Breast epithelium (tissue), 4 donors: ENCODE measurements at places on chromosomes 6 and 20. TPM values are rescaled to one million over a fixed set of nuclear protein-coding genes. Genes with fewer than 3 reads are reported as not detected.

DNA sequence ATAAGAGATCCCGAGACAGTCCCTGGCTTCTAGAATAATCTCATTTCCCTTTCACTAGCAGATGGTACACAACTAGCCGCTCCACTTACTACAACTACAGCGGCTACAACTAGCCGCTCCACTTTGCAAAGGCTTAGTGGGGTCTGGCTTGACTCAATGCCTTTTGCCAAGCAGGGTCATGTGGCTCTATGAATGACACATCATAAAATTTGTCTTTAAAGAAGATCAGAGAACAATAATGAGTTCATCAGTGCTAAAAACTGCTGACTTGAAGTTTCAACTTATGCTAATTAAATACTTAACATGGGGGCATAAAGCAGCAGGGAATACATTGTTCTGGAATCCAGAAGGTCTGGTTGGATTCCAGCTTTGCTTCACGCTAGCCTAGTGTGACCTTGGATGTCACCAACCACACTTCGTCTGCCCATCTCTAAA lies 2.0 kb upstream of the MICAL1 start:
- H3K4me1 ChIP-seq: no peaks in the 10 kb centered on the region
- no peak for DNase-seq
- no peak overlapping the region for H3K4me3 ChIP-seq
- no peaks in the 10 kb centered on the region for H3K27me3 ChIP-seq
- H3K27ac ChIP-seq: peak overlapping the region; percentile 20

DNA sequence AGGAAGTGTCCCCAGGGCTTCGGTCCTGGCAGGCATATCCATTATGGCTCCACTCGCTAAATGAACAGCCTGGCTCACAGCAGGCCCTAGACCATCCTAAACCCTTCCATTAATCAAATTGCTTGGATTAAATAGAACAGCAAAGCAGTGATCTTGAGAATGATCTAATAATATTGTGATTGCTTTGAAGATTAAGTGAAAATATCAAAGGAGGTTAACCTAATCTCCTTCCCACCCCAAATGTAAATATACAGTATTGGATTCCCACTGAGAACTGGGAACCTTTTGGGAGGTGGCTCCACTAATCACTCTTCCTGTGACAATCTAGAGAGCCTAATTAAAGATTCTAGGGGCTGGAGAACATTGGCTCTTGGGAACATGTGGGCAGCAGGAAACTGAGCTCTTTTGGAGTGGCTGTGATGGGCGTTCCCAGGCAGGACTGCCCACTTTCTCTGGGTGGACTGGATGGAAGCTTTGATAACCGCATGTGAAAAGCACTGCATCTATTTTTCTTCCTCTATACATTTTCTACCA lies 68.3 kb upstream of the FRMD1 start:
- no peaks in the 10 kb centered on the region for H3K36me3 ChIP-seq
- H3K27me3 ChIP-seq: peaks cover 14% of the 10 kb centered on the region
- no peak for DNase-seq
- H3K27ac ChIP-seq: no peak overlapping the region

- H3K4me3 ChIP-seq: no peak overlapping the region
- H3K36me3 ChIP-seq: no peaks in the 10 kb centered on the region
- H3K27ac ChIP-seq: no peak overlapping the region
- H3K4me1 ChIP-seq: no peaks in the 10 kb centered on the region
- no peak for DNase-seq
Measured at GRCh38 chr20:38873050-38873581, 53.1 kb upstream of the FAM83D start.

- H3K36me3 ChIP-seq: no peaks in the 10 kb centered on the region
- H3K27me3 ChIP-seq: no peaks in the 10 kb centered on the region
- no peak overlapping the region for H3K27ac ChIP-seq
- peaks cover 9% of the 10 kb centered on the region for H3K4me1 ChIP-seq
- no peak for DNase-seq
Measured at GRCh38 chr6:4936681-4937041, 67.2 kb downstream of the RPP40 start.

DNA sequence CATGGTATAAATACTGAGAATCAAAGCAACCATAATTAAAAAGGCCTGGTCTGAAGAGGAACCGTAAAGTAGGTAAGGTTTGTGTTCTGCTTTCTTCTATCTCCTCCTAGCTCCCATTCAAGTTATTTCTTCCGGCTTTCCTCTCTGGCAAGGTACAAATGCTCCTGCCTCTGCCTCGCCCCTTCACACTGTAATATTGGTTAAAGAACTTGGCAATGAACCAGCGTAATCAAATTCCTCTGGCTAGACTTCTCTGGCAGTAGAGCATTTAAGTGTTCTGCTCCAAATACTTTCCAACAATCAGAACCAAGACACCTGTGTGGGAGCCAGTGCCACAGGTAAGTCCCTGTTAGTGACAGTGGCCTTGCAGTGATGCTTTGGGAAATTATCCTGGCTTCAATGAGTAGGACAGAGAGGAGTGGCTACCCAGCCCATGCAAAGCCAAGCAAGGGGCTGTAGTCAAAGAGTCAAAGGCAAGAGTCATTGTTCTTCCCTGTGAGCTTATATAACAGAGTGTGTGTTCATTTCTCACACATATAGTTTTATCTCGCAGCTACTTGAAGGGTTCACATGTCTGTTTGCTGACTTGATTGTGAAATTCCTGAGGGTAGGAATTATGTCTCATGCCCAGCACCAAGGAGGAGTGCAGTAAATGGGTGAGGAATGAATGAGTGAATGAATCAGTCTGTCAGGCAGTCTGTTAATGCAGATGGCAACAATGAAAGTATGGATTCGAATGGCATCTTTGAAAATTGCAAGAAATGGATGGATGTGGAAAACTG lies 329.3 kb downstream of the NRN1 start:
- H3K27me3 ChIP-seq: no peaks in the 10 kb centered on the region
- DNase-seq: no peak
- no peaks in the 10 kb centered on the region for H3K36me3 ChIP-seq
- H3K4me3 ChIP-seq: no peak overlapping the region
- H3K4me1 ChIP-seq: no peaks in the 10 kb centered on the region

The PROKR2 gene
- total RNA-seq: not detected

The LRFN2 gene
- not detected for total RNA-seq

GRCh38 chr6:117733341-117733740 lies 58.1 kb downstream of the NUS1 start:
- no peaks in the 10 kb centered on the region for H3K27me3 ChIP-seq
- H3K36me3 ChIP-seq: no peaks in the 10 kb centered on the region
- H3K27ac ChIP-seq: no peak overlapping the region
- H3K4me3 ChIP-seq: no peak overlapping the region
- H3K4me1 ChIP-seq: no peaks in the 10 kb centered on the region

DNA sequence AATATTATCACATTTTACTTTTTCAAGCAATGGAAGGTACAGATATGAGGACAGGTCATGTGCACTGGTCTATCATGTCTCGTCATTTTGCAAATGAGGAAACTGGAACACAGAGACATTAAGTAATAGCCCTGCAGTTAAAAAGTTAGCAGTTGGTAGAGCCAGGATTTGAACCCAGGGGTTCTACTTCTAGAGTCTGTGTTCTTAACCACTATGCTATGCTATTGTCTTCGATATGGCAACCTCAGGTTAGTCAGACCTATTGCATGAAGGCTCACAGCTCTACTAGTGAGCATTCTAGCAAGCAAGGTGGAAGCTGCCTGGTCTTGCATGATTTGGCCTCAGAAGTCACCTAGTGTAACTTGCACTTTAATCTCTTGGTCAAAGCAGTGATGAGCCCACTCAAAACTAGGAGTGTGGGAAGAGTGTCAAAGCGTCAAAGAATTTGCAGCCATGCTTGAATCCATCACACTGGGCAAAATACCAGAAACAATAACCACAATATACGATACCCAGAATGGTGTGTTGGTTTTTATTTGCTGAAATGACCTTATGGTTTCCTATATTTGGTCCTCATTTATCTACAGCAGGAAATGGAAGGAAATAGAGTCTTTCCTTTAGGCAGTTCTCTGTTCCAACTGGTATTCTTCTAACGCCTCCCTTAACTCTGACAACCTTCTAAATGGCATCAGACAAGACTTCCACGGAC lies 20.4 kb upstream of the BMP2 start:
- no peak for DNase-seq
- H3K27me3 ChIP-seq: no peaks in the 10 kb centered on the region
- H3K4me1 ChIP-seq: no peaks in the 10 kb centered on the region
- no peaks in the 10 kb centered on the region for H3K36me3 ChIP-seq
- no peak overlapping the region for H3K27ac ChIP-seq

DNA sequence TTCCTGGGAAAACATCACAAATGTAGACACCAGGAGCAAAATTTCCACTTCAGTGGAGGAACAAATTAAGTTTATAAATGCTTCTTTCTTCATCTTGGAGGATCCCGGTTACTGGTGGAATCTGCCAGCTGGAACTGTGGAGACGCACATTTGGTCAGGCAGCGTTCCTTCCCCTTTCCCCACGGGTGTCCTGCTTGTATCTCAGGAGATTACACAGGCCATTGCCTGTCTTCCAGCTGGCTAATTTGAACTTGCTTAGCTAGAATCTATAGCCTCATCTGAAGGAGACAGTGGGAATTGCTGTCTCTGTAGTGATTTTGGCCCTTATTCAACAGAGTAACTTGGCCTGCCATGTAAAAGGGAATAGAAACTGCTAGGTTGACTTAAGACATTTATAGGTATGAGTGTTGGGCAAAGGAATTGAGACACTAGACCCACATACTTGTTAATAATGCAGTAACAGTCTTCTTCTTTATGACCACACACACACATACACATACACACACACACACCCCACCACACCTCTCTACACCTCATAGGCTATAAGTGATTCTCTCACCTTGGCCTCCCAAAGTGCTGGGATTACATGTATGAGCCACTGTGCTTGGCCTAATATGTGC lies 34.4 kb downstream of the TSBP1 start:
- H3K4me1 ChIP-seq: no peaks in the 10 kb centered on the region
- H3K36me3 ChIP-seq: no peaks in the 10 kb centered on the region
- H3K27ac ChIP-seq: no peak overlapping the region
- H3K27me3 ChIP-seq: no peaks in the 10 kb centered on the region
- H3K4me3 ChIP-seq: no peak overlapping the region
- no peak for DNase-seq
